ENCODE measurements at places on chromosomes 1 and 21.

GRCh38 chr1:117826540-117827078 is 102.8 kb downstream of the GDAP2 start:
- DNase-seq, result no peak

DNA sequence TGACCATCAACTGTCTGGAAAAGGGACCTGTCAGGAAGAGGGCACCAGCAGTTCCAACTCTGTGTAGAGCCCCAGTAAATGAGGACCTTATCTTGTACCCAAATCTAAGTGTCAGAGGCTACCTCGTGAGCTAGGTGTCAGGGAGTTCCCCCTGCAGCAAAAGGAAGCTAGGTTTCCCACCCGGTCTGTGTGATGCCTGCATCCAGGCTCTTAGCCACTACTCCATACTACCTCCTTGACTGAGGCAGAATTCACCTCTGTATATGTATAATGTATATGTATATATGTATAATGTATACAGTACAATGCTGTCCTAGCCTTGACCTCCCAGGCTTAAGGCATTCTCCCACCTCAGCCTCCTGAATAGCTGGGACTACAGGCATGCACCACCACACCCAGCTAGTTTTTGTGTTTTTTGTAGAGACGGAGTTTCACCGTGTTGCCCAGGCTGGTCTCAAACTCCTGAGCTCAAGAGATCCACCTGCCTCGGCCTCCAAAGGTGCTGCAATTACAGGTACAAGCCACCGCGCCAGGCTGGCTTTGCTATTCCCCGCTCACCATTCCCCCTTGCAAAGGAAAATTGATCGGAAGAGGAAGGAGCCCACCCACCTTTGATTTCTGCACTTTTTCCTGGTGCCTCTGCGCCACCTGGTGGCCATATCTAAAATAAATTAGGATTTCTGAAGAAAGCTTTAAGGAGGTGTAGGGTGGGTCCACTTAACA is 15.7 kb upstream of the LUZP1 start:
- no peak for DNase-seq

DNA sequence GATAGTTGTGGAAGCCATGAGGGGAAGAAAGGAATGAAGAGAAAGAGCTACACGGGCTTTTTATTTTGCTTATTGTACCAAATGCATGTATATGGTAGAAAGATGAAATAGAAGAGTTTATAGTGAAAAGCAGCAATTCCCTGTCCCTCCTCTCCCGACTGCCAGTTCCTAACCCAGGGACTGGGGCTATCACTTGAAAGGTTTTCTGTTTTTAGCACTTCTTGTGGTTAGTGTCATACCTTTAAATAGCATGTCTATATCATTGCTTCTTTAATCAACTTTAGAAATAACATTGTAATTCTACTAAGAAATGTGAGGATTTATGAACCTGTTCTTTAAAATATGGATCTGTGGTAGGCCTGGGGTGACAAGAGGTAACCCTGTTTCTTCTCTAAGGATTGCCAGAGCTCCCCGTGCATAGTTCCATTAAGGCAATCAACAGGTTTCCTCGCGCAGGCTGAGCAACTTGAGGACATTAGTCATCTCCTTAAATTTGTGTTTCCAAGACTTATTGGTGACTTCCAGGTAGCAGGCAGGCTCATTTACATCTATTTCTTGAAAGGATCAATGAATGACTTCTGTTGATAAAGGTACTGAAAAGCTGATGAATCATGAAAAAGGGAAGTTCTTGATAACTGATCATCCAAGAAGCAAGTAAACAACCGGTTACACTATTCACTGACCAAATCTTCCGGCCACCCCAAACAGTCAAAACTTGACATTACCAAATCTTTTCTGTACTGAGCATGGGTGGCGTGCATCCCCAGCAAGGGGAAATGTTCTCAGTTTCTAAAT is 37.8 kb upstream of the S1PR1 start:
- DNase-seq, result no peak

GRCh38 chr1:156803086-156803851 is 13.4 kb downstream of the SH2D2A start:
- DNase-seq, result no peak

DNA sequence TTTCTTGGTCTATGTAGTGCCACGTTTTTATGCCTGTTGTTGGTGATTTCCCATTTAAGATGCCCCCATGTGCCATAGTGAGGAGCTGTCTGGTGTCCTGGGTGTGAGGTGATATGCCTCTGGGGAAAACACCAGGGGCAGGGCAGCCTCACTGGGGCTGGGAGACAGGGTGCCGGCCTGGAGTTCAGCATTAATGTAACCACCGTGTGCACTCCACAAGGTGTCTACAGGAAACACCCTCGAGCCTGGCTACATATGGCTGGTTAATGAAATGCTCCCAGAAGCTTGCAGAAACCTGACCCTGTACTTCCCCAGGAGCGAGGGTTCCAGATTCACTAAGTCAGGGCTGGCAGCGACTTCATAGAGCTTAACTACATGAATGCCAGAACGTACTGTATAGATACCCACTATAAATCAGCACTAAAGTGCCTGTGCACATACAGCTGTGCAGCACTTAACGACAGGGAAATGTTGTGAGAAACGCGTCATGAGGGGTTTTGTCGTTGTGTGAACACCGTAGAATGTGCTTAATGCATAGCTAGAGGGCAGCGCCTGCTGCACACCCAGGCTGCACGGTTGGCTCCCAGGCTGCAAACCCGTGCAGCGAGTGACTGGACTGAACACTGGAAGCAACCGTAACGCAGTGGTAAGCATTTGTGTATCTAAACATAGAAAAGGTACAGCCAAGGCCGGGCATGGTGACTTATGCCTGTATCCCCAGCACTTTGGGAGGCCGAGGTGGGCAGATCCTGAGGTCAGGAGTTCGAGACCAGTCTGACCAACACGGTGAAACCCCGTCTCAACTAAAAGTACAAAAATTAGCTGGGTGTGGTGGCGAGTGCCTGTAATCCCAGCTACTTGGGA is 10.4 kb downstream of the TFF2 start:
- no peak for DNase-seq

- no peak for DNase-seq
These were observed 533.7 kb upstream of the DAB1 start for GRCh38 chr1:57957576-57957975.

GRCh38 chr1:76410499-76410898 is 336.0 kb downstream of the ST6GALNAC3 start:
- no peak for DNase-seq

GRCh38 chr1:197807216-197807615 is 31.9 kb upstream of the DENND1B start:
- DNase-seq, result no peak

Data from stimulated activated CD4-positive, alpha-beta T cell treated with anti-CD3 and anti-CD28 coated beads, Interleukin-2, amount 100 ng/mL, for 4 hours (primary cell).